ENCODE measurements at places on chromosomes 5 and 9. TPM values are rescaled to one million over a fixed set of nuclear protein-coding genes. Genes with fewer than 3 reads are reported as not detected.

DNA sequence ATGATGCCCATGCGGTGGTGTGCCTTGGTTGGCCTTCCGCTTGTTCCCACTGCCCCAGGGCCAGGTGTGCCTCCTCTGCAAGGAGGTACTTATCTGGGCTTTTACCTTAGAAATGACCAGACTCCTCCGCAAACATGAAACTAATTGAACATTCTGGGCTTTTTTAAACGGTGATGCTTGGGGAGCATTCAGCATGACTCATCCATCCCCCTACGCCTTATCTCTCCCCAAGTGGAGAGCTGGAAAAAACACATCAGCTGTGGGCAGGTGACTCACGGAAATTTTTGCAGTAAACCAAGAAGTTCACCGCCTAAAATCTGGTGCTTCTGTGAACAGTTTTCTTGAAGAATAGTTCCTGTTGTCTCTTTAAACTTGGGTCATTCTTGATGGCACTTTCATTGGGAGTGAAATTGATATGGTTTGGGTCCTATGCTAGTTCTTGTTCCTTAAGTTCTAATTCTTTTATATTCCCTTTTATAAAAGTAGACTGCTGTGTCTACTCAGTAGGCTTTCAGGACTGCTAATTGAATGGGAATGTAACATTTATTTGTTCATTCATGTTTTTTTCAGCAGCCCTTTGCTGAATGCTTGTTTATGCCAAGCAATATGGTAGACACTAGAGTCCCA lies 39.6 kb downstream of the SFXN1 start:
- H3K27ac ChIP-seq: no peak overlapping the region
- no peaks in the 10 kb centered on the region for H3K4me1 ChIP-seq
- H3K27me3 ChIP-seq: no peaks in the 10 kb centered on the region
- peaks cover 47% of the 10 kb centered on the region for H3K36me3 ChIP-seq
- no peak for DNase-seq

GRCh38 chr5:474840-475661 lies 32.1 kb downstream of the EXOC3 start:
- DNase-seq: no peak
- H3K4me1 ChIP-seq: peaks cover 6% of the 10 kb centered on the region
- peaks cover 4% of the 10 kb centered on the region for H3K36me3 ChIP-seq
- H3K27ac ChIP-seq: no peak overlapping the region

DNA sequence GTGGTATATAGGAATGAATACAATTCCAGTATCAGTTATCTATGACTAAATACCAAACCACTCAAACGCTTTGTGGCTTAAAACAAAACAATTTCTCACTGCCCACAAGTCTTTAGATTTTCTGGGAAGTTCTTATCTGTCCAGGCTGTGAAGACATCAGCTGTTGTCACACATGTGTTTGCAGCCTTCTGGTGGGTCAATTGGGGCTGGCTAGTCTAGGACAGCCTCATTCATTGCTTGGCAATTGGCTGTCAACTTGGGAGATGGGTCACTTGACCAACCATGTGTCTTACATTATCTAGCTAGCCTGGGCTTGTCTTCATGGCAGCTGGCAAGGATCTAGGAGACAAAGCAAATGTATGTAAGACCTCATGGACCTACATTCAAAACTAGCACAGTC lies 53.8 kb upstream of the PAPPA start:
- H3K4me3 ChIP-seq: no peak overlapping the region
- H3K27me3 ChIP-seq: peaks cover 2% of the 10 kb centered on the region
- H3K27ac ChIP-seq: no peak overlapping the region
- DNase-seq: no peak

GRCh38 chr5:39674209-39675082 lies 249.7 kb upstream of the DAB2 start:
- no peak for DNase-seq
- H3K27me3 ChIP-seq: no peaks in the 10 kb centered on the region
- no peaks in the 10 kb centered on the region for H3K36me3 ChIP-seq
- no peak overlapping the region for H3K4me3 ChIP-seq
- peaks cover 4% of the 10 kb centered on the region for H3K4me1 ChIP-seq

DNA sequence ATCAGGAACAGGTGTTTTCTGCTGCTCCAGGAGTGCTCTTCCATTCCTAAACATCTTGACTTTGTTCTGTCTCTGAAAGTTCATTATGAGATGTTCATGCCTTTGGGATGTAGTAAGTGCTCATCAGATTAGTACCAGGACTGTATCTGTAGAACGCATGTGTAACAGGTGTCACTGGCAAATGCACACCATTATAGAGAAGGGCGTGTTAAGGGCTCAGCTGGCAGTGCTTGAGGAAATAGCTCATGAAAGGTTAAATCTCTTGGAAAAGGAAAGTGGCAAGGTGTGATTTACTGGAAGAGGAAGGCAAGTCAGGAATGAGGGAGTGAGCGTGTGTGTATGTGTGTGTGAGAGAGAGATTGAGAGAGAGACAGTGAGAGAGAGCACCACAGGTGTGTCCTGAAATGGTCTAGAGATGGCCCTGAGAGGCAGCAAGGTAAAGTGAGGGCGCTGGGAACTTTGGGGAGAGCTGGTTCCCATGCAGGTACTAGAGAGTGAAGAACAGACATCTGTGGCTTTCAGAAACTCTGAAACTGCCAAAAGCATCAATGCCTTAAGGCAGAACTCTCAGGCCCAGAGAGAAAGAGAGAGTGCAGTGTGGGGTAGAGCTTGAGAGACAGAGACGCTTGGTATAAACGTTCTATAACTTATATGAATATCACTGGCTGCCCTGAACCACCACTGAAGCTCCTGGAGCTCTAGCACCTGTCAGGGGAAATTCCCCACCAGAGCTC lies 13.7 kb upstream of the CXCL14 start:
- no peaks in the 10 kb centered on the region for H3K36me3 ChIP-seq
- DNase-seq: no peak
- H3K4me1 ChIP-seq: no peaks in the 10 kb centered on the region
- H3K4me3 ChIP-seq: no peak overlapping the region

DNA sequence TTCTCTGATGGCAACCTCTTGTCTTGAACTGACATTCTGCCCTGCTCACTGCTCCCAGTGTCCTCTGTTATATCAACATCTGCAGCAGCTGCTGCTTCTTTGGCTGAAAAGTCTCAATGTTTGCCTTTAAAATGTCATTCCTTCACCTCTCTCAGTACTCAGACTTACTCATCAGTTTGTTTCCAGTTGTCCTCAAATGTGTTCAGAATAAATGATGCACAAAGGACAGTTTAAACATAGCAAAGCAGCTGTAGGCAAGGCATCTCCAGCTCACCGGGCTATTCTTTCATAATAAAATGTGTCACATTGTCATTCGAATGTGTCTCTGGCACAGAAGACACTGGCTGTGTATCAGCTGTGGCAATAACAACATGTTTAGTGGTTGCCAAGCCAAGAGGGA lies 590.9 kb upstream of the ZNF608 start:
- no peak overlapping the region for H3K27ac ChIP-seq
- no peaks in the 10 kb centered on the region for H3K36me3 ChIP-seq
- no peaks in the 10 kb centered on the region for H3K27me3 ChIP-seq
- DNase-seq: no peak

The ALDH1A1 gene
- 7.0 TPM for total RNA-seq

The MAST4 gene
- 112 TPM for total RNA-seq

Data from endothelial cell (in vitro differentiated cells).